ENCODE measurements at places on chromosomes 13 and 19.

DNA sequence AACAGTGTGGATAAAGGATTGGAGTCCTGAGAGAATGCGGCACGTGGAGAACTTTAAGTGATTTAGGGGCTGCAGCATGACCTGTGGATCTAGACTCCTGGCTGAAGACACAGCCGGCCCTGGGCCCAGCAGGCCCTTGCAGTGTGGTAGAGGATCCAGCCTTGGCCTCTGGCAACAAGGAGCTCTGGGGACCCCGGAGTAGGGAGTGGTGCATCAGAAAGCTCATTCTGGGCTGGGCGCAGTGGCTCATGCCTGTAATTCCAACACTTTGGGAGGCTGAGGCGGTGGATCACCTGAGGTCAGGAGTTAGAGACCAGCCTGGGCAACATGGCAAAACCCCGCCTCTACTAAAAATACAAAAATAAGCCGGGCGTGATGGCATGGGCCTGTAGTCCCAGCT is 76.0 kb downstream of the CHST8 start:
- DNase-seq: peak; percentile 23

DNA sequence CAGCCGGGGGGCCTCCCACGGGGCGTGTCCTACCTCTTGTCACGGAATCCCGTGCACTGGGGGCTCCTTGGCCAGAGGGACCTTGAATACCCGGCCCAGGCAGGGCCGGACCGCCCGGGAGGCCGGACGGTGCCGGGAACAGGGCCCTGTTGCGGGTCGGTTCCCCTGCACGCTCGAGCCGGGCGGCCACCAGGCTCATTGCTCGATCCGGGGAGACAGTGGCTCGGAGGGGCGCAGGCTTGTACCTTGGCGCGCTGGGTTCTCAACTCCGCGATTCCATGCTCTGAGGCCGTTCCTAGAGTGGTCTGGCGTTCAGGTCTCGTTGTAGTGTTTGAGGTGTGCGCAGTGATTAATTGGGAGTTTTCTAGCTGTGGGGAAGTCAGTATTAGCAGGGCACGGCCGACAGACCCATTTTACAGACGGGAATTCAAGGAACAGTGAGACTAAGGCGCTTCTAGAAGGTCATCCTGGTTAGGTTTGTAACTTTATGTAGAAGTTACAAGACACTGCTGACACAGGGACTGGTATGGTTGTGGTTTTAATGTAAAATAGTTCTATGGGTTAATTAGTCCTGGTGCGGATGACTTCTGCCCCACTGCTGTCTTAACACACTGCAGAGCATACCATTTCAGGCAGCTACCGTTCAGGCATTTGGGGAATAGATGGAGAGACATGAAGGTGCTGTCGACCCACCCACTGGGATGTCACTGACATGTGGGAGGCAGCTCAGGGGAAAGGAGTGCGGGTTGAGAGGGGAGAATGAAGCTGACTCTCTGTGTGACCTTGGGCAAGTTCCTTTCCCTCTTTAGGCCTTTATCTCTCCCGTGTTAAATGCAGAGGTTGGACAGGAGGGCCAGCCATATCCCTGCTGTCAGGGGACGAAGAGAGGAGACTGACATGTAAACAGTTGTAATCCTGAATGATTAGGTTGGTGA is 592 bp downstream of the CLPTM1 start:
- no peak for DNase-seq

GRCh38 chr13:34750078-34750931 is 191.8 kb upstream of the NBEA start:
- no peak for DNase-seq

GRCh38 chr19:49421039-49421877 is 2.0 kb downstream of the PTH2 start:
- DNase-seq: no peak

GRCh38 chr13:112693831-112694497 is 4.1 kb downstream of the ATP11A start:
- no peak for DNase-seq

GRCh38 chr19:1624458-1624857 is 19.2 kb upstream of the UQCR11 start:
- DNase-seq: no peak

DNA sequence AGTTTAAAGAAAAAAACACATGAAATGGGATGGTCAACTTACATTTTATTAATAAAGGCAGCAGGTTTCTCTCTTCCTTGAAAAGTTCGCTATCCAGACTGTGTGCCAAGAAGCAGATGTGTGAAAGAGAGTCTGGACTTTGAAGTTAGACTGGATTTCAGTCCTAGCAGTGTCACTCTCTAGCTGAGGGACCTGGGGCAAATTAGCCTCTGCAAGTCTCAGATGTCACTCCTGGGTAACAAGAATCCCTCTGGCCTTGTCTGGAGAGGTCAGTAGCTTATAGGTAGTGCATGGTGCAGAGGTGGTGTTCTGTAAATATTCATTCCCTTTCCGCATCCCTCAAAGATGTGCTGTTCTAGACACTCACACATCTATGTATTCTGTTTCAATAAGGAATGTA is 187.6 kb upstream of the RNF113B start:
- no peak for DNase-seq

GRCh38 chr13:110546926-110547325 is 14.6 kb downstream of the RAB20 start:
- DNase-seq: peak; percentile 93

- no peak for DNase-seq
Observed at GRCh38 chr19:36140304-36141038, 605 bp downstream of the CAPNS1 start.

GRCh38 chr13:112194579-112194978 is 127.6 kb downstream of the SOX1 start:
- DNase-seq: no peak

DNA sequence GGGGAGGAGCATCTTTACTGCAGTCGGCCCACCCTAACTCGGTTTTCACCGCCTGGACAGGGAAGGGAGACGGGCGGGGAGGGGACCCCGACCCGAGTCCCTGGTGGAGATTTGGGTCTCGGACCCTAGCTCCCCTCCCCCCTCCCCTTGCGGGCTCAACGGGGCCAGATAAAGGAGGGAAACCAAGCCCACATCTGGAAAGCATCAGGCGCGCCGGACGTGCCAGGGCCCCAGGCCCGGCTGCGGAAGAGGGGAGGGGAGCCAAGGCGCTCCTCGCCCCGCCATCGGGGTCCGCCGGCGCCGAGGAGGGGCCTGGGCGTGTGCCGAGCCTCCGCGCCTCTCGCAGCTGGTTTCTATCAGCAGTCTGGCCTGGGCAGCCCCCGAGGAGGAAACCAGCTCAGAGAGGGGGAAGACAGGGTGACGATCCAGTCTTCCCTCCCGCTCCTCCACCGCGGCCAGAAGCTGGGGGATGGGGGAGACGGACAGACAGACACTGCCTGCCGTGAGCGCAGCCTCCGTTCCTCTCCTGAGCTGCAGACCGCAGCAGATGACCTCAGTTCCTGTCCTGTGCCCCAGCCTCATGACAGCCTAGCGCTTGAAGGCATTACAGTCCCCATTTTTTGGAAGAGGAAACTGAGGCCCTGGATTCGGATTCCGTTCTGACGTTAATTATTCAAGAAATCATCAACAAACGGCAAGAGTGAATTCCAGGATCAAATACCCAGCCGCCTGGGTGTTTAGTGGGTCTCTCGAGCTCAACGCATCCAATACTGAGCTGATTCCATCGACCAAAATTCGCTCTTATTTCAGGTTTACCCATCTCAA is 3.6 kb upstream of the GNG8 start:
- DNase-seq: peak; percentile 41

DNA sequence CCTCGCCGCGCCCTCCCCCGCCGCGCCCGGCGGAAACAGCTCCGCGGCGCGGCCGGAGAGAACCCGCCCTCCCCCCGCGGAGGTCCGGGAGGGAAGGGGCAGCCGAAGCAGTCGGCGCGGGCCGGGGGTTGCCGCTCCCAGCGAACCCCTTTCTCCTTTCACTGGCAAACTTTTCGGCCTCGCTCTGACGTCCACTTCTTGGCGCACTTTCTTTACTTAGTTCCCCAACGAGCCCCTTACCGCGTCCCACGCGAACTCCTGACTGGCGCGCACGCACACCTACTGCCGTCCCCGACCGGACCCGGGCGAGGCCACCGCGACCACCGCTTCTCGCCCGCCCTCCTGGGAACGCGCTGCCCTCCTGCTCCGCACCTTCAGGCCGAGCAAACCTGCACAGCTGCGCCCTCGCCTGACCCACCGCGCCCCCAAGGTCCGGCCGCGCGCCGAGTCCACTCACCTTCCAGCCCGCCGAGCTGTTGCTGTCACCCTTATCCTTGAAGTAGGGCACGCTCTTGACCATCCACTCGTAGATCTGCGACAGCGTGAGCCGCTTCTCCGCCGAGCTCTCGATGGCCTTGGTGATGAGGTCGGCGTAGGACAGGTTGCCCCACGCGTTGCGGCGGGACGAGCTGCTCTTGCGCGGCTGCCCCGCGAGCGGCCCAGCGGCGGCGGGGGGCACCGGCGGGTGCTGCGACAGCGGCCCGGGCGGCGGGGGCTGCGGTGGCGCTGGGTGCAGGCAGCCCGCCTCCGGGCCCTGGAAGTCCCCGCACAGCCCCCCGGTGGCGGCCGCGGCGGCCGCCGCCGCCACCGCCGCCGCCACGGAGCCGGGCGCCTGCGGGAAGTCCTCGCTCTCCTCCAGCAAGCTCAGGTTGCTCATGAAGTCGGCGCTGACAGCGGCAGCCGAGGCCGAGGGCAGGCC is 1.1 kb downstream of the FOXO1 start:
- no peak for DNase-seq

GRCh38 chr13:111912991-111913760 is 153.8 kb upstream of the SOX1 start:
- DNase-seq: no peak

GRCh38 chr13:109105899-109106298 is 476.5 kb downstream of the MYO16 start:
- DNase-seq: no peak

- DNase-seq: no peak
Observed at GRCh38 chr13:49213539-49213938, 6.6 kb upstream of the MLNR start.

DNA sequence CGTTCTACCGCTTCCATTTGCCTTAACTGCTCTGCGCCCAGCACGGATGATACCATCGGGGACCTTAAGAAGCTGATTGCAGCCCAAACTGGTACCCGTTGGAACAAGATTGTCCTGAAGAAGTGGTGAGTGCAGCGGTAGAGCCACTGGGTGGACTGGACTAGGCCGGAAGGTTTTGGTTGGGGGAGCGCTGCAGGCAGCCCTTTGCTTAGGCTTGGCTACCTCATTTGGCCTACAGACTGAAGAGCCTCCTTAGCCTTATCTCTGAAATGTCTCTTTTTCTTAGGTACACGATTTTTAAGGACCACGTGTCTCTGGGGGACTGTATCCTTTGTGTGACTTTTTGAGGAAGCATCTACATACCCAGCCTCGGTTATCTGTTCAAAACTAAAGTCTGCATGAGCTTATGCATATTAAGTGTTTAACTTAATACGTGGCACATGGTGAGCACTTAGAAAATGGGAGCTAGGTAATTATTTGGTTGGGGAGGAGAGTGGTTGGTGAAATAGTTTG is 889 bp downstream of the UBL5 start:
- no peak for DNase-seq

DNA sequence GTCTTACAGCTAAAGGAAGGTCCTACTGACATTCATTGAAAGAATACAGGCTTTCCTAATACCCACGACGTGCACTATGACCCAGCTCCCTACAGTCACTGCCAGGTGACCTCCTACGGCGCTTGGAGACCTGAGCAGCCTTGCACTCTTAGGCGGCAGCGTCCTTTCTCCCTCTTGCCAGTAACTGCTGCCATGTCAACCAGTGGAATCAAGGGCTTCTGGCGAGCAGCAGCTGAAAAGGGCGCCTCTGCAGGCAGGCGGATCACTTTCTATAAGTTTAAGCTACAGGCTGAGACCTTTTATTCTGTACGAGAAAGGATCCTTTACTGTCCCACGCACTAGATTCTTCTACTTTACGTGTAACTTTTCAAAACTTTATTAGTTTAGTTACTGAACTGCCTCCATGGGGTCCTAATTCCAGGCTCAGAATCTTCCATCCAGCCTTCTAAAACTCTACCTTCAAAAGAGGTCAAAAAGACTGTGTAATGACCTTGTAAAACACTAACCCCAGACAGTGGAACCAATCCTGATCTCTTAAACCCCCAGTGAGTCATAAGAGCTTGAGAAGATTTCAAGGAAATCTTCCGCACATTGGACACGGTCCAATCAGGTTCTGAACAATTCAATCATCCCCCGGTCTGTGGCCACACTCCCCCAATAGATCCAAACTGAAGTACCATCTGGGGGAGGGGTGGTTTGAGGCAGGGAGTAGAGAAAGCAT is 1.9 kb downstream of the KCTD12 start:
- DNase-seq: no peak

GRCh38 chr13:113907635-113908617 is 44.0 kb upstream of the GAS6 start:
- DNase-seq: no peak

DNA sequence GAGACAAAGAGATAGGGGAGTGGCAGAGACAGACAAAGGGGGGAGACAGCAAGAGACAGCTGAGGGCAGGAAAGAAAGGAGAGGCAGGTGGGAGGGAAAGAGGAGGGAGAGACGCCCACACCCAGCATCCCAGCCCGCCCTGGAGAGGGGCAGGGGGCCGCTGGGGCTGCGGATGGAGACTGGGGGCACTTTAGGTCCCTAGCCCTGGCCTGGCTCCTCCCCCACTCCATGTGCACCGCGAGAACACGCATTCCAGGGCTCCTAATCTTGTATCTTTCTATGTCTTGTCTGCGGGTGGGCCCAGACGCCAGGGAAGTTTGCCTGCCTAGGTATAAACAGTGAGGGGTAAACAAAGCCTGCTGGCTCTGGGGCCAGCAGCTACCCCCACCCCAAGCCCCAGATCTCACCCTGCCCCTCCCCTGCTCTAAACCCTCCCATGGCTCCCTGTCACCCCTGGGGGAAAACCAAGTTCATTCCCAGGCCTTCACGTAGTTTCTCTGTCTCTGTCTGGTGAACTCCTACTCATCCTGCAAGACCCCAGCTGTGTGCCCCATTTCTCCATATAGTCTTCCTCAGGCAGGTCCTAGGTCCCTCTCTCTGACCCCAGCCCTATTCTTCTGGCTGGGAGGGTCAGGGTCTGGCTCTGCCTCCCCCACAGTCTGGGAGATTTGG is 5.7 kb downstream of the TLE5 start:
- no peak for DNase-seq

- DNase-seq: no peak
Observed at GRCh38 chr19:55197528-55197927, 11.8 kb downstream of the PTPRH start.

DNA sequence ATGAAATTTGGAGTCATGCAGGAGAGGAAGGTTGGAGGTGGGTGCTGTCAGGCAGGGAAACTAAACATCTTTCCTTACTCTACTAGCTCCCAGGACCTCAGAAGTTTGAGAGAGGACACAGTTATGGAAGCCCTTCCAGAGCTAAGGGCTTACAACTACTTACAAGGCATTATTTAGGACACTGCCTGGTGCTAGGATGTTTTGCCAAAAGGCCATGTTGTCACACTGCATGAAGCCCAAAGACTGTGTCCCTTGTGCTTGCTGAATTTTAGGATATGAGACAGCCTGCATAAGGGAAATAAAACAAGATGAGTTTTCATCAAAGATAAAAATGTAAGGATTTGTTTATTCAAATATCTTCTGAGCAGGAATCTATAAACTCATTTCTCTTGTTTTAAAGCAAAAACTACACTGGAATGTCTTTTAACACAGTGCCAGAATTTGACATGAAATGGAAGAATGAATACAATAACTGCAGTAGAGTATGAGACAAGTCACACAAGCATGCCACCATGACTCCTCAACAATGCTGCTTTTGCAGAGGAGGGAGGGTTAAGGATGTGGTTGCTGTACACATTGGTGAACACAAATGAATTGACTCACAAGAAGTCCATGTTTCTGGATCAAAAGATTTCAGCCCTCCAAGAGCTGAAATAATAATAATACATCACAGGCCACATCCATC is 258.4 kb downstream of the SPRY2 start:
- DNase-seq: no peak

GRCh38 chr19:50362656-50363424 is 2.6 kb downstream of the NAPSA start:
- no peak for DNase-seq

- no peak for DNase-seq
Observed at GRCh38 chr13:33250609-33251008, 34.9 kb downstream of the STARD13 start.
